ENCODE measurements at places on chromosomes 5 and 9.

DNA sequence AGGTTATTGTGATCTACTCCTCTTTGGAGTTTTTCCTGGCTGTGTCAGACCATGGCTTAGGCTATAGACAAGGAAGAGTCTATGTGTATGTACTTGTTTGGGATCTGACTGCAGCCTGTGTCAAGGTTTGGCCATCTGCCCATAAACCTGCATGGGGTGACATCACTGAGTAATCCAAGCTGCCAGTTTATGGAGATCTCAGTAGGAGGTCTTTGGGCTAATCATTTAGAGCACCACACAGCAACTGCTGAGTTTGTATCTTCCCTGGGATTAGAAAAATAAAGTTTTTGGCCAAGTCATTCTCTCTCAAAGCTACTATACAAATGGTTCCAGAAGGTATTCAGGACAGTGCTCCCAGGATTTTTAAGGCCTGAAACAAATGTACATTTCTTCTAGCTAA lies 65.5 kb upstream of the HSPB3 start:
- no peak for DNase-seq

GRCh38 chr5:107887166-107887943 lies 216.6 kb upstream of the EFNA5 start:
- no peak for DNase-seq

DNA sequence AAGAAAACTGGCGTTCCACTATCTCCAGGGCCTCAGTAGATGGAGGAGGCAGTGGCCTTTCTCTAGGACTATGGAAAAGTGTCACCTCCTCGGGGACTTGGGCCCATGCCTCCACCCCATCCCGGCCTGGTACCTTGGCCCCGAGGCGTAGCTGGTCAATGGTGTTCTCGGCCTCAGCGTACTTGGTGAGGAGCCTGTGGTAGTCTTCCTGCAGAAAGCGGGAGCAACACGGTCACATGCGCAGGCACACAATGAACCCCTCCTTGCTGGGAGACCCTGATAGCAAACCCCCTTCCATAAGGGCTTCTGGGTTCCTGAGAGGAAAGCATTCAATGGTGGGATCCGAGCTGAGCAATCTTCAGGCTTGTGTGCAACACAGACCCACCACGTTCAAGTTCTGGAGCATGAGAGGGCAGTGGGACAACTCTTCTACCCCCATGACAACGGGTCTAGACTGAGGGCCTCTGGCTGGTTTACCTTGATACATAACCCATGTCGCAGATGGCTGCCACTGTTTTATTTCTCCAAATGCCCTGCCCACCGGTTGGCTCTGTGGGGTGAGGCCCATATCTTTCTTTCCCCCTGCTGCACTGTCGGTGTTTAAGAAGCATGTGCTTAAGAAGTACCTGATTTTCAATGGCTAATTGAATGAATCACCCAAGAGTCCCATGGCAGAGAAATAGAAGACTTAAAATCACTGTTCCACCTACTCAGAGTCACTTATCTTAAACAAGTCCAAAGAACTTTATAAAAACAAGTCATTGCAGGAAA lies 13.6 kb downstream of the AKNA start:
- no peak for DNase-seq

- peak; percentile 83 for DNase-seq
Observed at GRCh38 chr9:126781186-126782052, 23.4 kb upstream of the ZBTB43 start.

DNA sequence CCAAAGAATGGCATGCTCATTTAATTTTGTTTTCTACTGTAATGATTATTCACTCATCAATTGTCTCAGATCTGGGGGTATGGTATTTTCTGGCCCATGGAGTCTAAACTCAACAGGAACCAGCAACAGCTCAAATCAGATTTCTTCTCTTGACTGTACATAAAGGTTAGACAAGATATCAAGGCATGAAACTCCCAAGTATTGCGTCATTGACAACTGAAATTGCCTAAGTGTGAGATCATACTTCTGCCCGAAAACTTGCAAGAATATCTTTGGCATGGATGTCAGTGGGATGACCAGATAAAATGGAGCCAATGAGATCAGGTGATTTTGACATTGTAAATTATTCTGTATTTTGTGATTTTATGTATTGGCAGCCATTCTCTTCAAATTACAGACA lies 141.7 kb upstream of the STK32A start:
- no peak for DNase-seq

GRCh38 chr5:172444626-172445365 lies 9.5 kb downstream of the SH3PXD2B start:
- DNase-seq, result no peak

Measured in left ventricle myocardium inferior (tissue), 1 donor.